ENCODE measurements at places on chromosomes 6 and 20.

GRCh38 chr6:53446151-53446550, 97.4 kb upstream of the ELOVL5 start:
- no peak for DNase-seq

GRCh38 chr6:167995302-167995701, 2.2 kb upstream of the KIF25 start:
- no peak for DNase-seq

GRCh38 chr6:19755181-19755580, 82.0 kb upstream of the ID4 start:
- no peak for DNase-seq

GRCh38 chr6:117231466-117231865, 33.9 kb upstream of the VGLL2 start:
- DNase-seq = no peak

GRCh38 chr6:44041461-44042260, 85.6 kb downstream of the MRPL14 start:
- DNase-seq = no peak

DNA sequence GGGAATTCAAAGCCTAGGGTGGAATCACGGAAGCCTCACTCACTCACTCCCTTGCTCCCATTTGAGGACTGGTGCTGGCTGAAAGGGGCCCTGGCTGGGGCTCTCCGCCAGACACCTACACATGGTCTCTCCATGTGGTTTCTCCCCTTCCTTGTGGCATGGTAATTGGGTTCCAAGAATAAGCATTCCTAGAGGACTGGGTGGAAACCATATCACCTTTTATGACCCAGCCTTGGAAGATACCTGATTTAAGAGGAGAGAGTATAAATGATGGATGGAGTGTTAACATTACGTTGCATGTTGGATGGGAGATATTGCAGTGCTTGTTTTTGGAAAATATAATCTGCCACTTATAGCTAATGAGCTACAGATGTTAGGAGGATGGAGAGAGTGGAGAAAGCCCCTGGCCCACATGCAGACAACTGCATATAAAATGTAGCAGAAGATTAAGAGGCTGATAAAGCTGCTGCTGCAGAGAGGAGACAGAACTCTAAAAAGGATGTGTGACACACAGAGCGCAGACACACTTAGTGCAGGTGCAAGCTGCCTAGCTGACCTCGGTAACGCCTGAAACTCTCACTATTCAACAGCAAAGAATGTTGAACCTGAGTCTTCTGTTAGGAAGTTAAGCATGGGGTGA, 23.3 kb upstream of the CDKN1A start:
- DNase-seq = no peak

GRCh38 chr6:81762132-81762531, 9.7 kb upstream of the TENT5A start:
- DNase-seq = no peak

DNA sequence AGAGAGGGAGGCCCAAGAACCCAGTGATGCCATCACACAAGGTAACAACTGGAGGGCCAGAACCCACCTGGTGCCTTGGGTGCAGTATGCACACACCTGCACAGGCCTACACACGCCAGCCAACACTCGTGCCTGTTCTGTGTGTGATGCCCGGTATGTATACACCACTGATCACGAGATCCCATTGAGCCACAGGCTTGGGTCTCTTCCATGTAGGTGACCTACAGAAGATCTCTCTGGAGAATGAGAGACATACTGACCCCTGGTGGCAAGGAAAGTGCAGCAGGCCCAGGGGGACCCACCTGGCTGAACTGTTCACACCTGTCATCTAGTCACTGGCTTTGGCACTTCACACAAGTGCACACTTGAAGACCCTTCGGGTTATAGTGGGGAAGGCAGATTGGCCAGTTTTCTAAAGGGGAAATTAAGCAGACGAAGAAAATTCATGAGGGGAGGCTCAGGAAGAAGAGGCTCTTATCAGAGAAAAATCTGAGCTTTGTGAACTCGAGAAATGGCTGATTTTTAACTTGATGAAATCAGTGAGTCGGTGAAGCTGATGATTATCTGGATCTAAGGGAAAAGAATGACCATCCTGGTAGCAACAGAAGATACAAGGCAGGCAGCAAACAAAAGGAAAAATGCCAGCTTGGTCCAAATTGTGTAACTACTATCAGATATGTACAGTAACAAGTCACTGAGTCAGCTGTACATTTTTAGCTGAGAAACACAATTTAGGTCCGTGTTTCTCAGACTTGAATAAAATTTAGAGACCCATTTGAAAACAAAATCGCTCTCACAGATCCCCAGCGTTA, 69.1 kb upstream of the PBOV1 start:
- peak; percentile 47 for DNase-seq

DNA sequence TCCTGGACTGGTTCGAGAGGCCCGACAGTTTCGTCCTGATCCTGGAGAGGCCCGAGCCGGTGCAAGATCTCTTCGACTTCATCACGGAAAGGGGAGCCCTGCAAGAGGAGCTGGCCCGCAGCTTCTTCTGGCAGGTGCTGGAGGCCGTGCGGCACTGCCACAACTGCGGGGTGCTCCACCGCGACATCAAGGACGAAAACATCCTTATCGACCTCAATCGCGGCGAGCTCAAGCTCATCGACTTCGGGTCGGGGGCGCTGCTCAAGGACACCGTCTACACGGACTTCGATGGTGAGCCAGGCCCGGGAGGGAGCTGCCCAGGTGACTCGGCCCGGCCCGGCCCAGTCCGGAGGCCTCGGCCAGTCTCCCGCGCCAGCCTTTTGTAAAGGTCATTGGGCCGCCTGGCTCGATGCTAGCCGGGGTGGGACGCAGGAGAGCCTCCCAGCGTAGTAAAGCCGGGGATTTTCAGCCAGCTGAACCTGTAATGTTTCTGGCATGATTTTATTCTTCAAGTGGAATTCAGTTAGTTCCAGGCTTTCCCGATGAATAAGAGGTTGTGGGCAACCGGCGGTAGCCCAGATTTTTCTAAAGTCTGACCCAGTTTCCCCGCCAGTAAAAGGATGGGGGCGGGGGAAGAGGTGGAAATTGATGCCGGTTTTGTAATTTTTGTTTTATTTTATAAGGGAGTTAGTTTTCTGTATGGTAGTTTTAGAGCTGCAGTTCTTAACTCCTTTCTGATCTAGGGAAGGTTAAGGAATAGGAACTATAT, 1.4 kb downstream of the PIM1 start:
- peak; percentile 42 for DNase-seq

DNA sequence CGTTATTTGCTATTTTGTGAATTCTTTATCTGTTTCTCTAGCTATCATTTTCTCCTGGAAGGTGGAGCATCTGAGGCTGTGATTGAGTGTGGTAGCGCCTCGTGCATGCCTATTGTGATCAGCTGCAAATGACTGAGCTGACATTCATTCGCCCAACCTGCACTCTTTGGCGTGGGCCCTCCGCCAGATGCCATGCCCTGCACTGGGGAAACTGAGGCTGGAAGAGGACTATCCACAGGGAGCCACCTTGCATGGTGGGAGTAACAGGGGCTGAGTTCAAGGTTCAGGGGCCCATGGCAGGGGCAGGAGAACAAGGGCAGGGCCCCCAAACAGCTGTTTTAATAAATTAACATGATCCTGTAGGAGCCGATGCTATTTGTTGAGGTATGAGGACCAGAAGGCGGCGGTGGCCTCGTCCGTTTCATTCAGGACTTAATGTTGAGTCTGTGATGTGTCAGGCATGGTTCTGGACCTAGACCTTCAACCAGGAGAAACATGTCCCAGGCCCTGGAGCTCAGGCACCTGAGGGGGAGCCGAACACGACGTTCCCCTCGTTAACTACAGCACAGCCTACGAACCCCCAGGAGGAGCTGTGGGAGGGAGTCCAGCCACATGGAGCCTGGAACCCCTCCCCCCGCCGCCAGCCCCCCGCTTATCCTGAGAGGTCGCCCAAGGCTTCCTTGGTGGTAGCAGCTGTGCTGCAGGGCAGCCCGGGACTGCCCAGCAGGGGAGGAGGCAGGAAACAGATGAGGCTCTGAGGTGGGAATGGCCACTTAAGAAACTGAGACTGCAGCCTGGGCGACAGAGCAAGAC, 242.9 kb downstream of the CDH4 start:
- DNase-seq = no peak

DNA sequence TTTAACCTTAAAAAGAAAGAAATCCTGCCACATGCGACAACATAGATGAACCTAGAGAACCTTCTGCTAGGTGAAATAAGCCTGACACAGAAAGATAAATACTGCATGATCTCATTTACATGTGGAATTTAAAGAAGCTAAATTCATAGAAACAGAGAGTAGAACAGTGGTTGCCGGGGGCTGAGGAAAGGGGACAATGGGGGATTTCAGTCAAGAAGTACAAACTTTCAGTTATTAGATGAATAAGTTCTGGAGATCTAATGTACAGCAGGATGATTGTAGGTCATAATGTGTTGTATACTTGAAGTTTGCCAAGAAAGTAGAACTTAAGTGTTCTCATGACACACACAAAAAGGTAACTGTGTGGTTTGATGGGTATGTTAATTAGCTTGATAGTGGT, 204.3 kb upstream of the PRSS16 start:
- no peak for DNase-seq

GRCh38 chr6:2545383-2546038, 205.2 kb downstream of the MYLK4 start:
- no peak for DNase-seq

DNA sequence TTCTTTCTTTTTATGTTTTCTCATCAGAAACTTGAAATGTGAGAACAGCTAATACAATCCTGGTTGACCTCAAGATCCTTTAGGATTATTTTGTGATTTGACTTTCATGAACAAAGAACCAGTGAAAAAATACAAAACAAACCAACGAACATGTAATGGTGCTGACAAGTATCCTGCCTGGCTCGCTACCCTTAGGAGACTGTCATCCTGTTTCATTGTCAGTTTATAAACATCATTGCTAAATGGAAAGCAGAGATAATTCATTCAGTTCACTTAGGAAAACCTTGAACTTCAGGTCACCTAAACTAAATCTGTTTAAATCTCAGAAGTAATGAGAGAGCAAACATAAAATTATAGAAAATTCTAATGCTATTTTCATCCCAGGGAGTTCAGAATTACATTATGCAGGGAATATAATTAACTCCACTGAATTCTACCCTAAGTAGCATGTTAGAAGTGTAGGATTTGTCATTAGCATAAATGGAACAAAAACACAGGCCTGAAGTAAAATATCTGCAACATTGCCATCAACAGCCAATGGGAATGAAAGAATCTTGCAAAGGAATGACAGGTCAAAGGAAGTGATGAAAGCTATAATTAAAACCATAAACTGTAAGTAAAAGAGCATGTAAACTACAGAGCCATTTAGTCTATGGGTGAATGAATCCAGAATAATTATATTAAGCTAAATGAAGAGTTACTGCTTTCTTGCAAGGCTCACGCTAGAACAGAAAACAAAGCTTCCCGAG, 401.2 kb upstream of the MANEA start:
- DNase-seq = no peak

DNA sequence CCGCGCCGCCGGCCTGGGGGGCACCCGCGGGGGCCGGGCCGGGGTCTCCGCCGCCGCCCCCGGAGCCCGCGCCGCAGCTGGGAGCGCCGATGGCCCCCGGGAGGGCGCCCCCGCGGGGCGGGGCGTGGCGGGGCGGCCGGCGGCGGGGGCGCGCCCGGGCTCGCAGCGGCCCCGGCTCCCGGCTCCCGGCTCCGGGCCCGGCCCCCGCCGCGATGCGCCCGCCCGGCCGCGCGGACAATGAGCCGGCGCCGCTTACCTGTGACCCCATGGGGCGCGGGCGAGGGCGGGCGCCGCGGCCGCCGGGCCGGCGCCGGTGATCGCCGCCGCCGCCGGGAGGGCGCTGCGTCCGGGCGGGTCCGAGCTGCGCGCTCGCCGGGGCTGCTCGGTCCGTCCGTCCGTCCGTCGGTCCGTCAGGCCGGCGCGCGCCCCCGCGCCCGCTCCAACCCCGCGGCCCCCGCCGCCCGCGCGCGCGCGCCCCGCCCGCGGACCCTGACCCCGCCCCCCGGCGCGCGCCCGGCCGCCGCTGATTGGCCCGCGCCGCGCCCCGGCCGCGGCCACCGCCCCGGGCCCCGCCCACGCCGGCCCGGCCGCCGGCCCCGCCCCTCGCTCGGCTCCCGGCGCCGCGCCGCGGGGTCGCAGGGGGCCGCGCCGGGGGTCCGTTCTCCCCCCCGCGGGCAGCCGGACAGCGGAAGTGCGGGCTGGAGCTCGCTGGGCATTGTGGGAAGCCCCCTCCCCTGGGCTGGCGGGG, at the start of gene ZBTB46:
Gene ZBTB46, minus strand, starts transcription at position 424 of the 748 bp plus-strand sequence. CDS start 40,507 bp downstream, outside the sequence.
- no peak for DNase-seq

GRCh38 chr6:108914235-108915022, 66.2 kb downstream of the ARMC2 start:
- DNase-seq = peak; percentile 18

DNA sequence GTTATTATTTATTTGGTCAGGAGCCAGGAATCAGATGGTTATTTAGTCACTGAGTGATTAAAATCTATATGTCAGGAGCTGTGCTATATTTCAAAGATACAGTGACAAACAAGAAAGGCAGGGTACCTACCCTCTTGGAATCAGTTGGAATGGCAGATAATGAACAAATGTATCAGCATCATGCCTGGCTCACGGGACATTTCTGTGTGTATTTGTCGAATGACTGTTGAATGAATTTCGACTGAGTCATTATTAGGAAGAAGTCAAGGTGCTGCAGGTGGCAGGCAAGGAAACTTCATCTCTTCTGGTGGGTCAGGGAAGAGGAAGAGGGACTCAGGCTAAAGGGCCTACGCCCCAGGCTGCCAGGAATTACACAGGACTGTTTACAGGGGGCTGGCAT, 13.6 kb downstream of the PKIG start:
- DNase-seq = no peak

- no peak for DNase-seq
Measured at GRCh38 chr6:135505222-135505621, 7.7 kb upstream of the AHI1 start.

DNA sequence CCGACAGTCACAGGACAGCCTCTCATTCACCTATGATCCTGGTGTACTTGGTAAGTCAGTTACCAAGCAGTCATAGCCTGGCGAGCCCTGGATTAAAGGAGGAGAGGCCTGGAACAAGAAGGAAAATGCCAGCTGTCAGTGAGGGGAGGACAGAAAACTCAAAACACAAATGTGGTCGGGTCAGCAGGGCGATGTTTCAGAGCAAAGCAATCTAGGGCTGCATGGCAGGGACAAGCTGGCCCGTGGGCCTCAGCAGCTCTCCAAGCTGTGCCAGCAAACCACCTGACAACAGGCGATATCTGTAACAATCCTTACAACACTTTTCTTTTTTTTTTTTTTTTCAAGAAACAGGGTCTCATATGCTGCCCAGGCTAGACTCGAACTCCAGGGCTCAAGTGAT, 40.3 kb downstream of the MGME1 start:
- DNase-seq = no peak

- DNase-seq = no peak
Measured at GRCh38 chr6:133854364-133855275, 34.3 kb upstream of the TCF21 start.

Data from NCI-H2029 (cell line).